ENCODE measurements at places on chromosomes 16 and 17. TPM values are rescaled to one million over a fixed set of nuclear protein-coding genes. Genes with fewer than 3 reads are reported as not detected.

- DNase-seq = no peak
These were observed 18.8 kb downstream of the CACNG1 start for GRCh38 chr17:67063141-67063540.

GRCh38 chr17:58189436-58190146 lies 2.9 kb upstream of the EPX start:
- no peak for DNase-seq

DNA sequence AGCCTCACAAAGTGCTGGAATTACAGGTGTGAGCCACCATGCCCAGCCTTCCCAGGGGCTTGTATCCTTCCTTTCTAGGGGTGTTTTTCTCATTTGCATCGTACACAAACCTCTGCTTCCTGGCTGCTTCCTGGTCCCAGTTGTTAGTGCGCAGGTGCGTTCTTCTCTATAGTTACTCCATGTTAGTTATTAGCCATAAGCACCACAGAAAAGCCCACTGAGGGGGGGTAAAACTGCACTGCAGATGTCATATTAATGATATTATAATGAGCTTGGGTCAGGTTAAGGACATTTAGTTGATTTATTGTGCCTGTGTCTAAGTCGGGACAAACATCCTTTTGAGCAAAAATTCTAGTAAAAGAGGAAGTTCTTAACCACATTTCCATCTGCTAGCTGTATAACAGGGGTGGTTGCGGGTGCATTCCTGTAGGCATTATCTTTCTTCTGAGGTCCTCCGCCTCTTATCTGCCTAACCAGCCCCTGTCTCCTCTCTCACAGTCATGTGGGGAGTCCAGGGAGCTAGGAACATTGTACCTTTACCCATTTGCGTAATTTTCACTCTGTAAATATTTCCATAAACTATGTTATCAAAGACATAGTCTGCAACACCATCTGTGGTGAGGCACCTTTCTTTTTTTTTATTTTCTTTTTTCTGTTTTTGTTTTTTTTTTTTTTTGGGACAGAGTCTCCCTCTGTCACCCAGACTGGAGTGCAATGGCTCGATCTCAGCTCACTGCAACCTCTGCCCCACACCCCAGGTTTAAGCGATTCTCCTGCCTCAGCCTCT lies 23.6 kb upstream of the ATF7IP2 start:
- no peak for DNase-seq

DNA sequence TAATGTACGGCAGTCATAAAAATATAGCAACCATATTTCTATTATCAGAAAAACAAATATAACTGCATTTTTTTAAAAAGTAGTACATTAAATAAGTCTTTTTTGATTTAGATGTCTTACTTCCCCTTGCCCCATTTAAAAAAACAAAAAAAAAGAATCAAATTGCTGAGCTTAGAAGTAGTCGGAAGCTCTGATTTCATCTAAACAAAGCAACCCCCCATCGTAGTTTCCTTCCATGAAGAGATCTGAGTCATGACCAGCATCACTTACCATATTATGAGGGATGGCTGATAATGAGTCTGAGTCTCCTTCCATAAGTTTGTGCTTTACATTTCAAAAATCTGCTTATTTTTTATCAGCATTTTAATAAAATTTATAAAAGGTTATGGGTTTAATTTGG lies 86.2 kb downstream of the ITFG1 start:
- no peak for DNase-seq

- peak; percentile 19 for DNase-seq
These were observed 873 bp downstream of the USP10 start for GRCh38 chr16:84700446-84701300.

- DNase-seq = no peak
These were observed 97.0 kb upstream of the MON1B start for GRCh38 chr16:77093999-77094398.

GRCh38 chr16:23269248-23269953 lies 32.7 kb upstream of the SCNN1B start:
- DNase-seq = no peak

- DNase-seq = no peak
These were observed 17.2 kb downstream of the COIL start for GRCh38 chr17:56943505-56944125.

DNA sequence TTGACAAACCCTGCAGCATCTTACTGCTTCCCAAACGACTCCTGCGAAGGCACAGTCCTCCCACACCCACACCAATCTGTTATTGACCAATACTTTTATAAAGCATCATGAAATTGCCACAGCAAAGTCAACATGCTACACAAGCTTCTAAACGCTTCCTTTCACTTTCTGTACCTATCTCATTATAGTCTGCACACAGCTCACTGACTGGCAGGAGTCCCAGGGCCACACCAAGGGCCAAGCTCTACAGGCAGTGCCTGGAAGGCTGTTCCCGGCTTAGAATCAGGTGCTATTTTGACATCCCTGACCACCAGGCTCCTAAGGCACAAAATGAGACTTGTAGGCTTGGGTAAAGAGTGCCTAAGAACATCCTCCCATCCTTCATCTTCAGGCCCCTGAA lies 39.5 kb downstream of the USP7 start:
- no peak for DNase-seq

- peak; percentile 73 for DNase-seq
These were observed 4.2 kb upstream of the ATXN7L3 start for GRCh38 chr17:44203731-44204440.

- DNase-seq = no peak
These were observed 173.8 kb upstream of the ZKSCAN2 start for GRCh38 chr16:25431472-25431871.

The HASPIN gene
- total RNA-seq = 0.57 TPM

The SULT1A1 gene
- 20.9 TPM for total RNA-seq

The CDRT15 gene
- total RNA-seq = not detected

The NPTX1 gene
- not detected for total RNA-seq

The RNF43 gene
- 1.2 TPM for total RNA-seq

The EPX gene
- total RNA-seq = not detected

The DBNDD1 gene
- 0.99 TPM for total RNA-seq

The TBC1D16 gene
- 2.6 TPM for total RNA-seq

Data from naive thymus-derived CD8-positive, alpha-beta T cell (primary cell).